ENCODE measurements at places on chromosomes 12 and 14.

DNA sequence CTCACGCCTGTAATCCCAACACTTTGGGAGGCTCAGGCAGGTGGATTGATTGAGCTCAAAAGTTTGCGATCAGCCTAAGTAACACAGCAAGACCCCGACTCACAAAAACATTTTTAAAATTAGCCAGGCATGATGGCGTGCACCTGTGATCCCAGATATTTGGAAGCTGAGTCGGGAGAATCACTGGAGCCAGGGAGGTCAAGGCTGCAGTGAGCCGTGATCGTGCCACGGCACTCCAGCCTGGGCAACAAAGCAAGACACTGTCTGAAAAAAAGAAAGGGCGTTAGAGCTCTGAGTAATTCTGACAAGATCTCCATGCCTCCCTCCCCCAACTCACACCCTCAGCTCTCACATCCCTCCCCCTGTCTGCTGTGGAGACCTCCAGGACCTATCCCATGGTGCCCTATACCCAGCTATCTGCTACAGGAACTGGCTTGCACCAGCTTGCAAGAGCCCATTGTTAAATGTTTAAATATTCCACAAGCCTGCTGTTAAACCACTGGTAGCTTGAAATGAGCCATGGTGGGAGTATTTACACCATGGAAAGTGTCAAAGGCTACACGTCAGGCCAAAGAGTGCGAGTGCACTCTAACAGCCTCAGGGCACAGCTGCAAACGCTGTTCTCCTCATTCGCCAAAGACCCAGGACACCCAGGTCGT is 35.1 kb upstream of the PPP2R5C start:
- no peak for DNase-seq

DNA sequence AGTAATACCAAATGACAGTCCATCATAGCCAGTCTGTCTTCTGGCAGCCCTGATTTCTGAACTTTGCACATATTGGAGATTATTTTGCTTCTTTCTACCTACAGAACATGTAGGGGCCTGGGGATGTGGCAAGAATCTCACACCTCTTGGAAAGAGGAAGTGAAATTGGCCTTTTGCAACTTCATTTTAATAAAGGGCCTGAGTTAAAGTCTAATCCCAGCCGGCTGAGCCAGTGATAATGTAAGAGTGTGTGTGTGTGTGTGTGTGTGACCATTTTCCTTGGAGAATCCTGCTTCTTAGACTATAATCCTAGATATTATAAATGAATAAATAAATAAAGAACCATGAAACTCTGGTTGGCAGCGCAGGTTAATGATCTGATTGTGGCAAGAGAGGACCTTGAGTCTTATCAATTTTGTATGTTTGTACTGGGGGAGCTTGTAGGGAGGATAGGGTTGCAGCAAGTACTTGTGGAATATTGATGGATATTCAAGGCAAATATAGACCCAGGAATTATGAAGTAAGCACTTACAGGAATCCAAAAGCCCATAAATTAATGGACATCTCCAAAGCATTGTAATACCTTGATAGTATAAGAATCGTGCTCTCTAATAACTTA is 233.2 kb upstream of the AMIGO2 start:
- no peak for DNase-seq

GRCh38 chr12:82438356-82438755 is 80.0 kb downstream of the METTL25 start:
- no peak for DNase-seq

DNA sequence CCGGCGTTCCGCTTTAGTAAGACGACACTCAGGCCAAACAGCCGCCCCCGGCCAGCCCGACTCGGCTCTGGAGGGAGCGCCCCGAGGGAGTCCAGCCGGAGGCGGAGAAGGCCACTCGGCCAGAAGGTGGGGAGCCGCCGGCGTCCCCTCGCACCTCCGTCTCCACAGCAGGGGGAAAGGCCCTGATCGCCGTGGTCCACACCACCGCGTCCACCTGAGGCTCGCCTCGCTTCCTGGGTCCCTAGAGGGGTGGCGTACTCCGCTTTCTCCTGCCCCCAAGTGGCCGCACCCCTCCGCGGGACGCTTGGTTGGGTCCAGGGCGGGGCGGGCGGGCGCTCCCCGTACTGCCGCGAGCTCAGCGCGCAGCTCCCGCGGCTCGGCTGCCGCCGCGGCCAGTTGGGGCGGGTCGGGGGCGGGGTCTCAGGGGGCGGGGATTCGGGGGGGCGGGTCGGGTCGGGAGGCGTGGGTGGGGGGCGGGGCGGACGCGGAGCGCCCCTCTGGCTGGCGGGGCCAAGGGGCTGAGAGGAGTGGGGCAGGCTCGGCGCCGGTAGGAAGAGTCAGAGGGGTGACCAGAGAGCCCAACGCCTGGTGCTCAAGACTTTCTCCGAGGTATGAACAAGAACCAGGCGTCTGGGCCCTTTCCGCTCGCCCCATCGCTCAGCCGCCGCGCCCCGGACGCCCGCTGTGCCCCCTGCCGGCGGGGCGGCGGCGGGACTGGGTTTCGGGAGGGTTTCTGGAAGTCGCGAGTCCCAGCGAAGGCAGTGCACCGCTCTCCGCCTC is at the start of gene FRMD6:
TSS of gene FRMD6 (plus strand) at position 523 of the 780 bp plus-strand sequence. CDS start 37,927 bp downstream, outside the sequence.
- peak; percentile 67 for DNase-seq

GRCh38 chr14:85413836-85414526 is 116.0 kb upstream of the FLRT2 start:
- DNase-seq: no peak

DNA sequence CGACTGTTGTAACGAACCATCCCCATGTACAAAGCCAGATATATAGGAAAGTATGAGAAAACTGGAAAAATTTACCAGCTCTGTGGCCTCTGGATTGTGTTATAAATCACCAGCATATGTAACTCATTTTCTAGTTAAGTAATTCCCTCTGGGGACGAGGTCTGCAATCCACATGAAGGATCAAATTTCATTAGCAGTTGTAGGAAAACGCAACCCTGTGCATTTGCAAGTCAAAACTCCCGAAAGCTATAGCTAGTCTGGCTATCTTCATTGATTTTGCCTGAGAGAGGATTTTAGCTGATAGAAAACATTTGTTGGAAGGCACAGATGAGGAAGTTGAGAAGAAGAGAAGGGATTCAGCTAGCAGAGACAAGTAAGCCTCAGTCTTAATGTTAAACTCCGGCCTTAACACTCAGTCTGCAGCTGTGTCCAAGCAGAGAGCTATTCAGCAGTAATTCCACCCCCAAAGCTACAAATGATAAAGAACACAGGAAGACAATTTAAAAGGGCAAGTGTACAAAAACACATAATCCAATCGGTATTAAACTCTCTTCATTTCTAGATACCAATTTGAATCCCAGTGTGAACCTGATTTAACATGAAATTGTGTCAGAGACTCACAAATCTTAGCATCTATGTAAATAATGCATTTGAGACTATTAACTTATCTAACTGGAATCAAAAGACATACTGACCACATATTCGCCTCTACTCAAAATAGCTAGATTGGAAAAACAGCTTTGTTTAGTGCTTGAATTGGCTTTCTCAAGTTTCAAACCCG is 54.2 kb upstream of the CERS5 start:
- DNase-seq: peak; percentile 51

- DNase-seq: peak; percentile 82
Observed at GRCh38 chr12:115709540-115710011, 567.9 kb downstream of the MED13L start.

- no peak for DNase-seq
Observed at GRCh38 chr12:71475280-71475679, 35.7 kb downstream of the LGR5 start.

GRCh38 chr12:47730341-47730744 is 5.1 kb upstream of the ENDOU start:
- DNase-seq: peak; percentile 75

- no peak for DNase-seq
Observed at GRCh38 chr14:101500061-101500460, 61.2 kb upstream of the DIO3 start.

DNA sequence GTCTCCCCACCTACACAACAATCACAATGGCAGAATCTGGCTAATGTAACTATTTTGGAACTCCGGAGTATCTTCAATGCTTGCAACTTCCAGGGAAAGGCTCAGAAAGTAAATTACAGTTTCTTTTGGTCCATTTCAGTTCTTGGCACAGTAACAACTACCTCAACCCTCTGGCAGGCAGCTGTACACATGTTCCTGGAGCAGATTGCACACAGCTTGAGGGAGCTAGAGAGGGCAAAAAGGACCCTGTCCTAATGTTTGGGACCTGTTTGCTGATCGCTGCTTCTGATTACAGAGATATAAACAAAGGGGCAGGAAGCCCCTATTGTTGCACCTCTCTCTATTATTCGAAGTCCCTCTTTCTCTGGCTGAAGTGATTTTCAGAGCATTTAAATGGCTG is 35.2 kb upstream of the SLC38A1 start:
- DNase-seq: no peak

- no peak for DNase-seq
Observed at GRCh38 chr14:92954933-92955332, 32.0 kb downstream of the CHGA start.

- DNase-seq: no peak
Observed at GRCh38 chr12:108833355-108833733, 24.0 kb downstream of the SSH1 start.

DNA sequence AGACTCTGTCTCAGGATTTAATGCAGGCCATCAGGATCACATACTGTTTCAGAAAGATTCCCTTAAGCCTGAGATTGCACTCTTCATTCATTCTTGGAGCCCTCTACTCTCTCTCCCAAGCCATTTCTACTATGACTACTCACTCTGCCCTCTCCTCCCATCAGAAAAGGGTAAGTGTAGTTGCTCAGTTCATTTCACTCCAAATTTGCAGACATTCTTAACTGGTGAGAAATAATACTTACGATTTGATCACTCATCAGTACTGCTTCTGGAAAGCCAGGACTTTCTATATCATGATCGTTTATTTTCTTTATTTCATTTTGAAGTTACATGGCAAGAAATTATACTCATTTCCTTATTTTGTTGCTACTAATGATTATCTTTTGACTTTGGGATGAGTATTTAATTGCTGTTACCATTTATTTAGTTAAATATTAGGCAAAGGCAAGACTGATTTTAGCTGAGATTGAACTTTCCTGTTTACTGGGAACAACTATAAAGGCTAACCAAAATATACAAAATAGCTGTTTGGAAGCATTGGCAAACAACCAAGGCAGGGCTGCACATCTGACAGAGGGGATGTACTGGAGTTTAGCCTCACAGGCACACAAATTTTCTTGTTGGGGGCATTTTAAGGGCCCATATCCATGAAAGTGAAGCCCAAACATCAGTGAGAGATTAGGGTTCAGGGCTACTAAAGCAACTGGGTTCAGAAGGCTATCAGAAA is 4.1 kb upstream of the RERG start:
- DNase-seq: no peak

GRCh38 chr12:57844709-57845477 is 1.6 kb downstream of the CTDSP2 start:
- no peak for DNase-seq

- DNase-seq: no peak
Observed at GRCh38 chr14:45103806-45104205, 19.9 kb downstream of the PRPF39 start.

DNA sequence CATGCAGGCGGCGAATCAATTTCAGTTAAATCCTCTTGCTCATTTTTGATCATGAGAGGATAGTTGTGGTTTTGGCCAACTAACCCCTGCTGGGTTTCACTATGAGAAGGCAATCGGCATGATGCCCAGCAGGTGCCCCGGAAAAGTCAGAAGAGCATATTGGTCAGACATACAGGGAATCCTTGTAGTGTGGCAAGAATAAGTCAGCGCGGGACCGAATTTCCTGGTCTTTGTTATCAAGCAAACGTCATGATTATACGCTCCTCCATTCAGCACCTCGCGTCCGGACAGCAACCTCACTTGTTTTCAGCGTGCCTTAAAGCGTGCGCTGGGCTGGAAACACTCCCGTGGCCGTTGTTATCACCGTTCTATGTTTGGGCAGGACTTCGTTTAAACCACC is 1.8 kb downstream of the TBC1D30 start:
- DNase-seq: peak; percentile 59

- no peak for DNase-seq
Observed at GRCh38 chr12:121533394-121534090, 47.3 kb downstream of the KDM2B start.

DNA sequence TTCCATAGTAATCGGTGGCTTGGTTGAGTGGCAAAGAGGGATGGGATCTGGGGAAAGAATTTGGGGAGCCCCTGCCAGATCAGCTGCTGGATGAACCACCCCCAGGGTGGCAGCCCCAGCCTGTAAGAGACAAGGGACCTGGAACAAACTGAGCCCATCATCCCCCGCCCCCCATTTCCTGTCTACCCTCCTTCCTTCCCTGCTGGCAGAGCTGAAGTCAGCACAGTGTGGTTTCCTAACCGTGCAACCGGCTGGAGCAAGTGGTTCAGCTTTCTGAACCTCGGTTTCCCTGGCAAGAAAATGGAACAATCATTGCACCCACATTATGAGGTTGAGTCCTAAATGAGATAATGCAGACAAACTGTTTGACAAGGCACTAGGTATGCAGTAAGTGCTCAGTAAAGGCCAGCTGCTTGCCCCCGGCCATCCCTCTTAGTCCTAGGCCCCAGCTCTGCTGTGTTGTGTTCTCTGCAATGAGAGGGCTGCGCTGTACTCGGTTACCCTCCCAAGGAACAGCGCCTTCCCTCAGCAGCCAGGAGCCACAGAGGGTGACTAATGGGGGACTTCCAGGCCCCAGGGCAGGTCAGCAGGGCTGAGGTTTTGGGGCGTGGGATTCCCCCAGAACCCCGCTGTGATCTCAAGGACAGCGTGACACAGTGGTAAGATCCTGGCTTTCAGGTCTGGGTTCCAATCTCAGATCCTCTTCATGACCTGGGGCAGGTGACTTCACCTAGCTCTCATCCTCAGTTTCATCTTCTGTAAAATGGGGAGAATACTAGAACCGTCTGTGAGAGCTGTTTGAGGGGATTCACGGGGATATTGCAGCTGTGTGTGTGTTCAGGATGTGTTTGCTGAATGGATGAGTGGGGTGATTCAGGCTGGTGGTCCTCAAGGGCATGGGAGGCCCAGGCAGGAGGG is 16.5 kb downstream of the SELPLG start:
- no peak for DNase-seq

DNA sequence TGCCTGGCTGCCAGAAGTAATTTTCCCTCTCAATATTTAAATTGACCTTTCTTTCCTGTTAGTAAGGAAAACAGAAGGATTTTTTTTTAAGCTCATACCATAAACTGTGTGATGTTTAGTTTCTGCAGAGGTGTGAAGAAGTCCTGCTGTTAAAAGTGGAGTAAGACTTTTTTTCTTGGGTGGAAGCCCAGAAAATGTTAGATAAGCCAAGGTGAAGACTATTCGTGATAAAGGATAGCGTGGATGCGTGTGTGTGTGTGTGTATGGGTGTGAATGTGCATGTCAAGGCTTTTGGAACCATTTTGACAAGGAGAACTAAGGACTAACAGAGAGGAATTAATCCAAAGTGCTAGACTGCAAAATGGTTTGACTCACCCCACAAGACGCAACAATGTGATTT is 152.9 kb upstream of the SEL1L start:
- no peak for DNase-seq

GRCh38 chr14:48504921-48505320 is 829.5 kb upstream of the MDGA2 start:
- DNase-seq: no peak

GRCh38 chr12:102316723-102317122 is 119.1 kb upstream of the PMCH start:
- DNase-seq: no peak

- DNase-seq: no peak
Observed at GRCh38 chr12:18383203-18383602, 121.9 kb downstream of the PIK3C2G start.

GRCh38 chr12:108589028-108589839 is 8.7 kb downstream of the TMEM119 start:
- DNase-seq: no peak

All from NCI-H1092 treated with DMSO at 0.1 percent for 48 hours (cell line).